Ecto neural progenitor cell (in vitro differentiated cells): ENCODE measurements at places on chromosomes 2 and 18.

- DNase-seq, result no peak
Observed at GRCh38 chr2:25651066-25651465, 22.3 kb downstream of the DTNB start.

DNA sequence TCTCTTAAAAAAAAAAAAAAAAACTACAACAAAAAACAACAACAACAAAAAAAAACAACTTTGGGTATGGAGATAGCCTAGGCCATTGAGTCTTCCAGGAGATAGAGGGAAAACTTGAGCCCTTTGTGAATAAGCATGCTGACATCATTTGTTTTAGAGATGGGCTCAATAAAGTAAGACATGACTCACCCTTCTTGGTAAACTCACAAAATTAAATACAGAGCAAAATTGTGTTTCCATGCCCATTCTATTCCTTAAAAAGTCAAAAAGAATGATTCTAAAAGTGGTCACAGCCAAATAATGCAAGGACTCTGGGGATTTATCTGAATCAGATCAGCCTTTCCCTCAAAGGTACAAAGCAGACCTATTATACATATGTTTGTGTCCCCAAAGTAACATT lies 117.4 kb downstream of the ETAA1 start:
- no peak for DNase-seq

GRCh38 chr18:48930926-48931325 lies 19.8 kb downstream of the SMAD7 start:
- no peak for DNase-seq

DNA sequence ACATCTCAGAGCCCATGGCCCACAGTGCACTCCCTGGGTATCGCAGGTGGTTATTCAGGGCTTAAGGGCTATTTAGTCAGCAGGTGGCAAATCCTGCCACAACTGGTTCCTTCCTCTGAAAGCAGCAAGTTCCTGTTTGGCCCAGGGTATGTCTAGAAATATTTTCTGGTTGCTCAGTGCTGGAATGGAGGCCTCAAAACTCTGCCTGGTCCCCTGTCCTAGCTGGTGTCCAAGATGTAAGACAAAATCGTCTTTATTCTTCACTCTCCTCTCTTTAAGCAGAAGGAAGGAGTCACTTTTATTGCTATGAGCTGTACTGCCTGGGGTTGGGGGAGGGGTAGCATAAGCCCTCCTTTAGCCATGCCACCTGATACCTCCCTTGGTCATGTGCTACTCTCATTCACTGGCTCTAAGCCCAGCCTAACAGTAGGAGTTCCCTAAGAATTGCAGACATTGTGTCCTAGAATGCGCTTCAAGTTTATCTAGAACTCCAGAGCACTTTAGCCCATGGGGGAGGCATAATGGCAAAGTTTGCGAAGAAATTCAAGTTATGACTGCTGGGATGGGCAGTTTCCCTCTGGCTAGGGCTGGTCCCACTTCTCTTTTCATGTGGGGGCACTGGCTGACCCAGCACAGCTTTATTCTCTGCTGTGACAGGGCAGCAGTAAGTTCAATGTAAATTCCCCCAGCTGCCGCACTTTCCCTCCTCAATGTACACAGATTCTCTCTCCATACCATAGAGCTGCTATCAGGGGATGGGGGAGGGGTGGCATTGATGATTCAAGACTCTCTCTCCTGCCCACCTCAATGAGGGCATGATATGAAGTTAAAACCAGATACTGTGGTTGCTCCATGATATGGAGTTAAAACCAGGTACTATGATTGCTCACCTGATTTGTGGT lies 27.1 kb upstream of the CWC22 start:
- no peak for DNase-seq

GRCh38 chr2:28193630-28194403 lies 198.8 kb upstream of the FOSL2 start:
- no peak for DNase-seq

- no peak for DNase-seq
Observed at GRCh38 chr2:19176977-19177376, 181.4 kb downstream of the OSR1 start.

DNA sequence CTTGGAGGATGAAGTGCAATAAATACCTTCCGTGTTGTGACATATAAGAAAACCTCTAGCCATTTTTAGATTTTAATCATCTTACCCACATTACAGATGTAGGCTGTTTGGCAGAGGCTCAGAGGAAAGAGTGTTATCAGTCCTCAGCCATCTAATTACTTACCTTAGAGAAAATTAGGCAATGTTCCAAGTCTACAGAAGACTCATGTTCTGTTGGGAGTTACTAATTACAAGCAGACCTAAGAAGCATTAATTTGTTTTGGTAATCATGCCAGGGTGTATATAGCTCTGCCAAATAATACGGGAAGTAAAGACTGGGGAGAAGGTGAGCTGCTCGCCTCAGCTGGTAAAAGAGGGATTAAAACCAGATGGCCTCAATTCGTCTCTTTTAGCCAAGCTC lies 125.8 kb upstream of the PGAP1 start:
- DNase-seq, result no peak

- DNase-seq, result no peak
Observed at GRCh38 chr18:31247574-31248199, 70.3 kb upstream of the DSG1 start.

GRCh38 chr2:133571249-133571648 lies 3.0 kb upstream of the NCKAP5 start:
- no peak for DNase-seq
